ENCODE measurements at places on chromosomes 7 and 10. TPM values are rescaled to one million over a fixed set of nuclear protein-coding genes. Genes with fewer than 3 reads are reported as not detected.

Gene CXCL12
- polyA plus RNA-seq, result 0.35 TPM

GRCh38 chr10:5524641-5525560 is at the start of gene CALML3:
Gene CALML3, plus strand, starts transcription at chr10:5524961. Its CDS starts 125 bp downstream, at chr10:5525086.
- no peak for DNase-seq

DNA sequence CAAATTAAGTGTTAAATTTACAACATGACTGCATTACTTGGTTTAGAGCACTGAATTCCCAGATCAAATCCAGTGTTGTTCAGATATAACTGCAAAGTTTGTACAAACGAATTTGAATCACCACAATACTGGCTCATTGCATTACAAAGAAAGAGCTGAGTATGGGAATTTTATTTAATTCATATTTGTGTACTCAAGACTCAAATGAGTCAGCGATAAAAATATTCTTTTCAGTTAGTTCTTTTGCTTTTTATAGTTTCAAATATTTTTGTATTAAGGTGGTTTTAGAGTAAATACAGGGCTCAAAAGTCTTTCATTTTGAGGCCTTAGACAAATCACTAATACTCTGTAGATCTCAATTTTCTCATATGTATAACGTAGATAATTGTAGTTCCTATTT is 68.6 kb upstream of the LRGUK start:
- DNase-seq, result no peak

- peak; percentile 80 for DNase-seq
Measured at GRCh38 chr7:129091484-129092002, 36.6 kb upstream of the TNPO3 start.

DNA sequence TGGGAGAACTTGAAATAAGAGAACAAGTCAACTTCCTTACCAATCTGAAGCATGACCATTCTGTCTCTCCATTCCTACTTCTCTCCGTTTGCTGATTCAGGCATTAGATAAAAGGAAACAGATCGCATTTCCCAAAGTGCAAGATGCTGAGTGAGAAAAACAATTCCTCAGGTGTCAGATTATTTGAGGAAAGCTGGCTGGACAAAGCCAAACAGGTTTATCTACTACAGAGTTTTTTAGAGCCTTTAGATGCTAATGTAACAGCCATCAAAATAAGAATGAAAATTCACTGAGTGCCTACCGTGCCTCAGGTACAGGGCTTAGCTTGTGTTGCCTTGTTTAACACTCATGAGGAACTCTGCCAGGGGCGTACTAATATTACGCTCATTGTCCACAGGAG is 135.9 kb upstream of the MBL2 start:
- no peak for DNase-seq

DNA sequence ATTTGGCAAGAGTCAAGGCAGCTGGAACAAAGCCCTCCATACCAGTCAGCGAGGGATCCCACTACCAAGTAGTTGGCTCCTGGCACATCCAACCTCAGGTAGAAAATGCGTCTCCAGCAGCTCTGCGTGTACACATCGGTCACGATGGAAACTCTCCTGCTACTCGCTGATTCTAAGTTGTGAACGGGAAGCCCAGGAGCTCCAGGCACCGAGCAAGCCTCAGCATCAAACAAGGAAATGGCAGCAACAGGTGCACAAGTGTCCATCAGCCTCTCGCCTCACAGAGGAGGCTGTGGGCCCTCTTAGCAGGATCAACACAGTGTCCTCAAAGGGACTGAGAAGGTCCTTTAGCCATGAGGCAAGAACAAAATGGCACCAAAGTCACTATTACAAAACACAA is 127.0 kb downstream of the TCERG1L start:
- no peak for DNase-seq

DNA sequence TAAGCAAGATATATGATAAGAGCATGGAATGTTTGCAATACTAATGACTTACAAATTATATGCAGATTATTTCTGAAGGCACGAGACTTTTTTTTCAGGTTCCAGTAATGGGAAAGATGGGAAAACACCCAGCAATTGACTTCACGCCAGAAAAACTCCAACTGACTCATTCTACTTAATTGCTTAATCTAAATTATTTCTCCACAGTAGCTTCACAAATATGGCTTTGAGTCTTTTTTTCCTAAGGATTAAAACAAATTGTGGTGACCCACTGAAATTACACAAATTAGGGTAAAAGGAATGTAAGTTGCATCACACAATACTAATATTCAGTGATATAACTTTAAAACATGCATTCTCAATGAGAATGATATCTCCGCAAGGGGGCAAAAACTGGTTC is 138.7 kb downstream of the GNAI1 start:
- no peak for DNase-seq

Gene LRIT1
- polyA plus RNA-seq, result not detected

All from endothelial cell of umbilical vein (primary cell).